ENCODE measurements at places on chromosomes 12 and 14.

- no peak for DNase-seq
These were observed 26.5 kb downstream of the CCDC92 start for GRCh38 chr12:123946152-123946515.

DNA sequence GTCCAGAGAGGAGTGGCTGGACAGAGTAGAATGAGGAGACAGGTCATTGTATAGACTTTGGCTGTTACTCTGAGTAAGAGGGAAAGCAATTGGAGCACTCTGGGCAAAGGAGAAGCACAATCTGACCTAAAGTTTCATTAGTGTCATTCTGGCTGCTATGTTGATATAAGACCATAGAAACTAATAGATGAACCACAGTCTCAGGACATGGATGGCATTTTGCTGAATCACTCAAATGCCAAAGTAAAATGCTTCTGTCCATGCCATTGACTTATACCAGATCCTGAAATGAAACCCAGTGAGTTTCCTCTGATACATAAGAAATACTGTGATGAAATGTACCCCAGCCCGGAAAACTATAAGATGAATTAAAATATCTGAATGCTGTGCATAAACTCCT is 65.8 kb upstream of the COCH start:
- no peak for DNase-seq

DNA sequence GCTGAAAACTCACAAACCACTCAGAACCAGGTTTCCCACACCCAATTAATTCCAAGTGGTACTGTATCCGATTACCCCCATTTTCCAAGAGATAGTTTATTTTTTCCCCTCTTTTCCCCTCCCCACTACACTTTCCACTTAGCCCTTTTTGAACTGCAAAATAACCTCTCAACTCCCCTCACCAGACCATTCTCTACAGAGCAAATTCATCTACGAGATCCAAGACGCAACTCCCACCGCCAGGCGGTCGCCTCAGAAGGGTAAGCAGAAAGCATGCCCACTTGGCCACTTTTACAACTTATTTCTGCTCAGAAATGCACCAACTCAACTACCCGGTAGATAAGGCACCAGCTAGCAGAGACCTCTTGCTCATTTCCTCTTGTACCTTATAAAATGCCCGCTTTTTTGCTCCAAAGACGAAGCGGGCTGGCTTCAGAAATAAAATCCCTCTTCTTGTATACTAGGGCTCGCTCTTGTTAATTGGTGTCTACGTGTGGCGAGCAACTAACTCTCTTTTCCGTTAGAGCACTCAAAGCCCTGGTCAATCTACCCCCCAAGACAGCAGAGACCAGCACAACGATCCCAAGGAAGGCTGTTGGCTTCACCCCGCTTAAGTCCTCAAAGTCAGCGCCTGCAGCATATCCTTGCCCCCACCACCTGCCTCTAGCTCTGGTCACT is 910 bp upstream of the SRP54 start:
- peak; percentile 47 for DNase-seq

DNA sequence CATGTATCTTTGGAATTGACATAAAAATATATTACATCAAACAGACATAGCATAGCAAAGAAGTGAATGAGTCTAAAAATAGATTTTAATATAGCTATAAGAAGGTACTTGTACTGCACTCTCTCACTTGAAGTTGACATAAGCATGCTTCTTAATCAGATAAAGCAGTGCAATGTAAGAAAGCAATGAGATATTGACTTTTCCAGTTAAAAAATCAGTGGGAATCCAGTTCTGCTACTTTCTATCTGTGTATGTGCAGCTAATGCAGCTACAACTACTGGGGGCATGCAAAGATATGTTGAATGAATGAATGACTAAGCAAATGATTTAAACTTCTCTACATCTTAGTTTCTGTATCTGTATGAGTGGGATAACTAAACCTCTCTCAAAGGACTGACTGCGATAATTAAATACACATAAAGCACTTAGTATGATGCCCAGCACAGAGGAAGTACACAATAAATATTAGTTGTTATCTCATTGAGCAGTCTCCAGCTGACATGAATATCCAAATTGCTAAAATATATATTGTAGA is 10.3 kb downstream of the WASHC3 start:
- no peak for DNase-seq

GRCh38 chr12:102964872-102965271 is 7.4 kb downstream of the ASCL1 start:
- DNase-seq = peak; percentile 49

DNA sequence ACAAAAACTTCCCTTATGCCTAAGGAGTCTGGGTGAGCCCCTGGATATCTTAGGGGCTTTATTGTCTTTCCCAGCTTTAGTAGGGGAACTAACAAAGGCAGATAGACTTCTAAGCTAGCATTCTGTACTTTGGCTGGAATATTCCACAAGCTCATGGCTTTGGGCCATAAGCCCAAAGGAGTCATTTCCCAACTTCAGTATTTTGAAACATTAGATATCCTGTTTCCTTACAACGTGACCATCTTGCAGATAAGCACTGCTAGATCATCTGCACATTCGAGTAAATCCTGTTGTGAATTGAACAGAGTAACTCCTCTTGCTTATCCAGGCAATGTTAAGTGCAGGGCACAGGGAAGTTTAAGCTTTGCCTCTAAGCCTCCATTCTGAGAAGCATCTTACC is 70.6 kb upstream of the ACTN1 start:
- DNase-seq = no peak

DNA sequence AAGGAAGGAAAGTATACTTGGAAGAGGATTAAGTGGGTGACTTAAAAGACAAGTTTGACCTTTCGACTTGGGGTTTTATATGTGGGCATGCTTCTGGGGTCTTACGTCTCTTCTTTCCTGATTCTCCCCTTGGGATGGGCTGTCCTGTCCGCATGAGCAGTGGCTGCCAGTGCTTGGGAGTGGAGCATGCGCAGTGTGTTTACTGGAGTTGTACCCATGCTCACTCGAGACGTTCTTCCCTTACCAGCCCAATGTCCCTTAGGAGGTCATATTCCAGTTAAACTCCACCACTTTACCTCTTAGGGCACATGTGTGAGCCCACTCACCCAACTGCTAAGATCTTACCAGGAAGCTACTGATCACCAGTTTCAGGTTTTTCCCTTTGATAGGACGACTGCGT is 20.0 kb upstream of the CHST11 start:
- no peak for DNase-seq

DNA sequence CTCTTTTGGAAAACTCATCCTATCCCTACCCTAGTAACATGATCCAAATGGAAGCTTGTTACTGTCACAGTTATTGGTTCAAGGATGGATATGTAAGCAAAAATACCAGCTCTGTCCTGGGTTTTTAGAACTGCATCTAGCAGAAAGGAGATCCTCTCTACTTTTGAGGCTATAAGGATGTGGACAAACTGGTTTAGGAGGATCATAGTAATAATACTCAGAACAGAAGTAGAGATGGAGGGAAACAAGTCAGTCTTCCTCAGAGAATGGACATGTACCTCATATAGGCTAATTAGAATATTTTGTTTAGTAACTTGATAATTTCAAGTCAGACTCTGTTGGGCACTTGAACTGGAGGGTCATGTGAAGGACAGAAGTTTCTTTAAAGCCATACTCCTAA is 26.6 kb downstream of the FUT8 start:
- DNase-seq = no peak

DNA sequence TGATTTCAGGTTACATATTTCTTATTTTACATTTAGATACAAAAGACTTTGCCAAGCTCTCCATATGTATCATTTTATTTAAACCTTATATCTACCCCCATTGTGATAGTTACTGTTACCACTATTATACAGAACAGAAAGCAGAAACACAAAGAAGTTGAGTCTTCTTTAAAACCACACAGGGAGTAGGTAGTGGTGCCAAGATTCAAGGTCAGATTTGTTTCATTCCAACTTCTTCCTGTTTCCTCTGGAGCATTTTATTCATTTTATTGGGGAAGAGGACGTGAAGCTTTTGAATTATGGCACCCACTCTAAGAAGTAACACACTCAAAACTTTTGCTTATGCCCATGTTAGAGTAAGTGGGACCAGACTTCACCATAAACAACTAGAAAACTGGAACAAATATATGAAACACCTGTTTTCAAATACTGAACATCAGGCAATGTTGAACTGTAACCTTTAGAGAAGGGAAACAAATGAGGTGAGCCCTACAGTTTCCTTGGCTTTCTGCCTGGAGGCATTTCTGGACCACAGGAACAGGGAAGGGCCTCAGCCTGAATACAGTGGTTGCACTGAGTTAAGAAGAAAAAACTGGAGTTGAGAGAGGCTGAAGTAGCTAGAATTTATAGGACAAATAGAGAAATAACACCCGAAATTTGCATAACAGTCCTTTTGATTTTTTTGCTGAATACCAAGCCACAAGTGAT is 160.4 kb upstream of the SSTR1 start:
- no peak for DNase-seq

DNA sequence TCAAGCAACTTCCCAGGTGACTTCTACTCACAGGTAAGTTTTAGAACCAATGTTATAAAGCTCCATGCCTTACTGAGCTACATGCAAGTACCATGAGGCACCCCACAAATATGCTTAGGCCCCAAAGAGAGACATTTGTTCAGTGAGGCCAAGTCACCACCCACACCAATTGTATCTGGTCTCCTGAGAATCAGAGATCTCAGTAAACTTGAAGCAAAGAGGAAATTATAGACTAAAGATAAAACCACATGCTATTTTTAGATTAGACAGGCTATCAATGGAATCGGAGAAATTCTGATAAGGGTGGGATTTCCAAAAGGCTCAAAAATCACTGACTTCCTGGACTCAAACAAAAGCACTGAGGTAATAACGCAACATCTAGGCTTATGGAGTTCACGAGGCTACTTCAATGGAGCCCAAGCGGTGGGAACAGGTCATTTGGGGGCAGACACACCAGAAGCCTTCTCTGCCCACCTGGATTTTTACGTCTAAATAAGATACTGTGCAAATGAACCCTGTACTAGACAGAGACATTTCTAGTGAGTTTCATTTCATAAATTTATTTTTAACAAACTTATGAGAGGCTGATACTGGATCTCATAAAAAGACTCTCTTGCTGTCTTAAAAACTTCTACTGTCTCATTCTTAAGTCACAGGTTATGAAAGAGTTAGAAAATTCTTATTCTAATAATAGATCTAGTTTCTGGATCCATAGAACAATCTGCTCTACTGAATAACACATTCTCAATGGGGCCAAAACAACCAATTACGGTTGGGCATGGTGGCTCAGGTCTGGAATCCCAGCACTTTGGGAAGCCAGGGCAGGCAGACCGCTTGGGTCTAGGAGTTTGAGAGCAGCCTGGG is 7.7 kb downstream of the SLC15A4 start:
- no peak for DNase-seq

DNA sequence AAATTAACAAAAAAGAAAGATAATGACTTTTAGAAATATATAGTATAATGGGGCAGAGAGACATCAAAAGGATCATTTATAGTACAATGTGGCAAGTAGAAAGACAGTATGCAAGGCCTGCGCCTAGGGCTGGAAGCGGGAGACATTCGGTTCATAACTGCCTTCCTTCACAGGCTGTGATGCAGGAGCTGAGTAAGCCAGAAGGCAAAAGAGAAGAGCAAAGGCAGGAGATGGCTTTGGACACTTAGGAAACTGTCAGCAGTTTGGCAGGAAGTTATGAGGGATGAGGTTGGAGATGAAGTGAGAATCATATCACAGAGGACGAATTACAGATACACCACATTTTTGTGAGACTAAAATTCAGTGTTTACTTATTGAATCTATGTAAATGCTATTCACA is 97.8 kb downstream of the EPS8 start:
- DNase-seq = no peak

DNA sequence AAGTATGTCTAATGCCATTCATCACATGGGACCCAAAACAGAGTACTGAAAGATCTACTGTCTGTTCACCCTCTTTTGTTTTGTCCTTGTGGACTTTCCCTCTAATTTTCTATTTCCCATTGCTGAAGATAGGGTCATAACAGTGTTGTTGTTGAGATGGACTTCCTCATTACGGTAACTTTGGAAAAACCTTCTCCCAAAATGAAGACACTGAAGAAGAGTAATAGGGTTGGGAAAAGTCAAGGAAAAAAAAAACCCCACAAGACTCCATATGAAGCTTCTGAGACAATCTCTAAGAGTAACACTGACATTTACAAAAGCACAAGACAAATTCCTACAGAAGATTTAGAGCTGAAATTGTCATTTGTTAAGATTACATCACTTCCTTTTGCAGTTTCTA is 36.7 kb downstream of the EXOC5 start:
- no peak for DNase-seq

- DNase-seq = peak; percentile 23
These were observed 84.6 kb downstream of the SETD3 start for GRCh38 chr14:99395909-99396530.

GRCh38 chr14:93936245-93936644 is 9.1 kb downstream of the FAM181A start:
- DNase-seq = peak; percentile 41

GRCh38 chr14:63677891-63678379 is 36.3 kb upstream of the WDR89 start:
- no peak for DNase-seq

- no peak for DNase-seq
These were observed 9.2 kb upstream of the PARP11 start for GRCh38 chr12:3882406-3882805.

Data from activated naive CD4-positive, alpha-beta T cell treated with anti-CD3 and anti-CD28 coated beads for 36 hours (primary cell).